ENCODE measurements at places on chromosomes 6 and 20.

DNA sequence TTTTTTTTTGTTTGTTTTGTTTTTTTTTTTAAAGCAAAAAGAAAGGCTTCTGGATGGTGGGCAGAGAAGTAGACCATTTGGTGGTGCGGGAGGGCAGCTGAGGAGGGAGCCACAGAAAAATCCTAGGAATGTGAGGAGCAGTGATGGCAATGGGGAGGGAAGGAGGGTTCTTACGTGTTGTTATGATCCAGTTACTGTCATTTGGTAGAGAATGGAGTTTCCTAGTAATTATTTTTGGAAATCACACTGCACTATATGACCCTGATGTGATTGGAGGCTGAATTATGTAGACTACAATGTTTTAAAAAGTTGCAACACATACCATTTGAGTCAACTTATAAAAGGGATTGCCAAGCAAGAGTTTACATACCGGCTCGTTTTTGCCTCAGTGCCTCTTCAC lies 22.1 kb downstream of the ADGRF5 start:
- no peak for DNase-seq

DNA sequence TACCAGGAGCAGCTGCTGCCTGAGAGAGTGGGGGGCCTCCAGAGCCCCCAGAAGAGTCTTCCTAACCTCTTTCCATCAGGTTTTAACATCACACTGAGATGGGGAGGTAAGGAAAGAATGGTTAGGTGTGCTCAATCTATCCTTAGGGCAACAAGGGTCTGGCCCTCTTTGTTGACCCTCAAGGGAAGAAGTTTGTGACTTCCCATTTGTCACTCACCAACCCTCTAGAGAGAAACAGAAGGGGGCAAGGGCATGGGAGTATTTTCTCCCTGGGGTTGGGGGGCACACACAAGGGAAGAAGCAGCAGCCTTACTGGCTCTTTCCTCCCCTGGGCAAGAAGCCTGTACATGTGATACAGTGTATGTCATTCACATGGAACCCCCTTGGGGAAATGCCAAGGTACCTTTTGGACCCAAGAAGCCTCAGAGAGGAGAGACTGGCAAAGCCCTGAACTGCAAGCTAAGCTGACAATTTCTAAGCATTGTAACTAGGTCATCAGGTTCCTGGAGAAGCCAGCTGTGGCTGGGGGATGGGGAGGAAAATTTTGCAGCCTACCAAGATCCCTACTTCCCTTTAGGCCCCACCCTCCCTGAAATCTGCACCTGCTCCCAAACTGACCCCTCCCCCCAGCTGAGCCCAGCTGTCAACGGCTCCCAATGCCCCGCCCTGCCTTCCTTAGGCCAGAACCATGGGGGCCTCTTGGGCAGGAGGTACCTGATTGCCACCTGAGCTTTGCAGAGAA lies 14.5 kb downstream of the BCL2L1 start:
- no peak for DNase-seq

GRCh38 chr6:85143676-85144075 lies 306.2 kb upstream of the NT5E start:
- DNase-seq, result no peak

DNA sequence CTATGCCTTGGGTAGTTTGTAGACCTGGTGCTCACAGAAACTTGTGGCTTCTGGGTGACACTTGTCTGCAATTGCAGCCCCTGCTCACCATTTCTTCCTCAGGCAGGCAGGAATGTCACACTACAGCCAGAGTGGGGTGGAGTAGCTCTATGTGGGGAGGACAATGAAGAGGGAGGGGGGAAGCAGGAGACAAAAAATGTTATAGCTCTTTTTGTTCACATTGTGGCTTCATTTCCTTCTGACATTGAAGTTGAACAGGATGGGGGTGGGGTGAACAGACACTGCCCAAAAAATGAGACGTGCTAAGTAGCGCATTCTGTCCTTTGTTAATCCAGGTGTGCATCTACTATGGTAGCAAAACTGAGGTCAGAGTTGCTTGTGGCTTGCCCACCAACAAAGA lies at the start of gene THEMIS:
Gene THEMIS (minus strand): TSS at position 124 of the 400 bp plus-strand sequence. CDS start 126 bp downstream, outside the sequence.
- DNase-seq, result no peak

GRCh38 chr20:7094438-7094997 lies 327.0 kb downstream of the BMP2 start:
- DNase-seq, result no peak

DNA sequence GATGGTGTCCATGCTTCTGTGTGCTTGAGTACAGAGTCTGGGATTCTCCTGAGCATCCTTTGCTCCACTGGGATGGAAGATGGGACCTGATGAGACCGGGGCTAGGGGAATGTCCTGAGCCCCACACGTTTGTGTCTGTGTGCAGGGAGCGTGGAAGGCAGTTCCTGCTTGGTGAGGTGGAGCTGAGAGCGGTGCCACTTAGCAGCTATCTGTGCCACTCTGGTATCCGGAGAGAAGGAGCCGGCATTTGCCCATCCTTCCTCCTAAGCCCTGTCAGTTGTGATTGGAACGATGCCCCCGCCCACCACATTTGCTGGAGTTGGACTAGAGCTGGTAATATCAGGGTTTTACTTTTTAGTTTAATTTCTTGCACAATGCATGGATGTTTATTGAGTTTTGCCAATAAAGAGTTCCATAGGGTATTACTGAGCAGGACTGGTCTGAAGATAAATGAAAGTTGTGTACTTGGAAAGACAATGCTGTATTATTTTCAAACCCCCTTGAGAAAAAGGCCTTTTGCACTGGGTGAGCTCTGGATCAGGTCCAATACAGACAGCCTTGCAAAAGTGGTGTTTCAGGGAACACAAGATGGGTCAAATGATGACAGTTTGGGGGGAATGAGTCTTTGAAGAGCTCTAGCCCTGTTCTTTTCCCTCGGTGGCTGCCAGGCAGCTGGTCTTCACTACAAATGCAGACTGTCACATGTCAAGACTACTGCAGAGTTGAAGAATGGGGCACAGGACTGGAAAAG lies 130.8 kb downstream of the SYCP2 start:
- no peak for DNase-seq

GRCh38 chr6:38498805-38499445 lies 140.8 kb downstream of the BTBD9 start:
- DNase-seq, result no peak

DNA sequence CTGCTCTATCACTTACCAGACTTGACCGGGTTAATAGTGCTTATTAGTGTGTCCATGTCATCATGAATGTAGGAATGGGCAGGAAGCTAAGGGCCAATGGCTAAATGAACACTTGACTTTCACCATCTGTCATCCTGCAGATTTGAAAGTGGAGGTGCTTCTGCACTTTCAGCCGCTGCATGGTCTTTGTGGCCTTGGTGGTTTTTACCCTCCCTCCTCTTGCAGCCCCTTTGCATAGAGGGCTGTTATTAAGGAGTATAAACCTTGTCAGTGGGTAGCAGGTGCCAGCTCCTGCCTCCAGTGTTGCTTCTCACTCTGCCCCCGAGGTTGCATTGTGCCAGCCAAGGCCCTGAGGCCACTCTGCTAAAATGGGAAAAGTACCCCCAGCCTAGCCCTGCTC lies 122.2 kb upstream of the TNFAIP3 start:
- DNase-seq, result no peak

GRCh38 chr6:53154071-53154470 lies 5.4 kb upstream of the GCM1 start:
- DNase-seq, result no peak
